ENCODE measurements at places on chromosomes 7 and 10.

GRCh38 chr7:55244006-55244745 is 121.0 kb upstream of the LANCL2 start:
- DNase-seq, result no peak

- DNase-seq, result no peak
Observed at GRCh38 chr10:70060389-70060788, 7.7 kb downstream of the MACROH2A2 start.

GRCh38 chr10:115974351-115974750 is 298.7 kb downstream of the GFRA1 start:
- no peak for DNase-seq

GRCh38 chr10:124474514-124475070 is 13.0 kb downstream of the LHPP start:
- DNase-seq, result no peak

All from stimulated activated CD8-positive, alpha-beta memory T cell treated with anti-CD3 and anti-CD28 coated beads, Interleukin-4, amount 100 ng/mL, for 4 hours (primary cell).